ENCODE measurements at places on chromosomes 11 and 22.

DNA sequence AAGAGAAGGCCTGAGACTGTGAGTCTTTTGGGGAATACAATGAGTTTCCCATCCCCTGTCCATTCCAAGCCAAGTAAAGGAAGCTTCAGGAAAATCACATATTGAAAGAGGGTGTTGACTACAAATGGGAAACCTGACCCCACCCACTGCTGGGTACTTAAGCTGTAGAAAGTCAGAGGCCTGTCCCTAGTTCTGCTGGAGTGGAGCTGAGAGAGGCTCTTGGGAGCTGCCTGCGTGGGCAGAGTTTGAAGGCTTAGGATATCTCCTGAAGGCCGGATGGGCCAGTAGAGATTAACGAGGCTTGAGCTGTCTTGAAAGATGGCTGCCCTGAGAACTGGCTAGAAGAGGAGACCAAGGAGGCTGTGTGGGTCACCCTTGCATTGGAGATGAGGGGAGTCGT lies 176.2 kb upstream of the NECTIN1 start:
- no peak for DNase-seq

DNA sequence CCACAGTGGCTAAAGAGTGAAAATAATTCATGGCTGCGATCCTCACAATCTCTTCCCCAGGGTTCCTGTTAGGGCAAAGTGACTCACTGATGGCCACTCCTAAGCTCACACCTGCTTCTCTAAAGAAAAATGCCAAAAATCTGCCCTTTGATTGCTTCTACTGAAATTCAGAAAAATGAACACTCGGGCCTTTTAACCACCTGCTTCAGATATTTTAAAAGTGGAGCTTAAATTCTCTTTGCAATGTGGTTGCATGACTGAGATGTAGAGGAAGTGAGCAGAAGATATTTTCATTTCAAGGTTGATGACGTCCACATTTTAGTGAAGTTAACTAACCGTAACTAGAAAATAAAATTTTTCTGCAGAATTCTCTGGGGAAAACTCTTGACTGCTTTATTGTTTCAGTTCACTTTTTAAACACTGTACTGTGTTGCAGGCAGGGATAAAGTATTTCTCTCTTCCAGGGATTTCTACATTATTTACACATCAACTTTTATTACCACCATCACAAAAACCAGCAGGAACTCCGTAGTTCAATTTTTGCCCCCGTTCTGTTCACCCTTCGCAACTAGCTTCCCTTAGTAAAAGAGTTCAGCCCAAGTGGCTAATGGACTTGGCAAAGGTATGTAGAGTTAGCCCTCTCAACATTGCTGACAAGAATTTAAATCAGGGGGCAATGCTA lies 8.5 kb downstream of the RAB30 start:
- no peak for DNase-seq

GRCh38 chr22:49097966-49098365 lies 729.7 kb downstream of the BRD1 start:
- no peak for DNase-seq

DNA sequence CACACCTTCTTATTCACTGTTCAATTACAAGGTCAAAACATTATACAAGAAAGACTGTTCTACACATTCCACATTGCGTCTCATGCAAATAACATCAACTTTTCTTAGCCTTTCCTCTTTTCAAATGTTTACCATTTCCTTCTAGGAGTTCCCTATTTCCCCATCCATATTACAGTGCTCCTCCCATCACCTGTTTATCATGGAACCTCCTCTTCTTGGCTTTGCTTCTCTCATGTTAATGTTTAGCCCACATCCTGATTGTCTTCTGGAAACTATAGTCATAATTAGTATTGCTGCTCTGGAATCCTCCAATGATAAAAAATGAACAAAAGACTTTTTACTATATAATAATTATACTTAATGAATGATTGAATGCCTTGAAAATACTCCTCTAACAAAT lies 21.3 kb downstream of the OR52E1 start:
- no peak for DNase-seq

DNA sequence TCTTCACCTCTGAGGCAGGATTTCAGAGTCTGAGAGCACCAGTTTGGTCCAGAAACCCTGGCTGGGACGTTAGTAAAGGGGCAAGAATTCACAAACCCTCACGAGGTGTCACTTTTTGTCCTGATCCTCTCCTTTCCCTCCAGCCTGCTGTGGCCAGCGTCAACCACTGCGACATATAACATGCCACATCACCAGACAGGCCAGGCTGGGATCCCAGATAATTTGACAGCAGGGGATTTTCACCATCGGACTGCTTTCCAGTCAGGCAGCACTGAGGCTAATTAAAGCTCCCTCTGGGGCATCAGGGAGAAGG lies 36.8 kb upstream of the RBFOX2 start:
- DNase-seq, result no peak

DNA sequence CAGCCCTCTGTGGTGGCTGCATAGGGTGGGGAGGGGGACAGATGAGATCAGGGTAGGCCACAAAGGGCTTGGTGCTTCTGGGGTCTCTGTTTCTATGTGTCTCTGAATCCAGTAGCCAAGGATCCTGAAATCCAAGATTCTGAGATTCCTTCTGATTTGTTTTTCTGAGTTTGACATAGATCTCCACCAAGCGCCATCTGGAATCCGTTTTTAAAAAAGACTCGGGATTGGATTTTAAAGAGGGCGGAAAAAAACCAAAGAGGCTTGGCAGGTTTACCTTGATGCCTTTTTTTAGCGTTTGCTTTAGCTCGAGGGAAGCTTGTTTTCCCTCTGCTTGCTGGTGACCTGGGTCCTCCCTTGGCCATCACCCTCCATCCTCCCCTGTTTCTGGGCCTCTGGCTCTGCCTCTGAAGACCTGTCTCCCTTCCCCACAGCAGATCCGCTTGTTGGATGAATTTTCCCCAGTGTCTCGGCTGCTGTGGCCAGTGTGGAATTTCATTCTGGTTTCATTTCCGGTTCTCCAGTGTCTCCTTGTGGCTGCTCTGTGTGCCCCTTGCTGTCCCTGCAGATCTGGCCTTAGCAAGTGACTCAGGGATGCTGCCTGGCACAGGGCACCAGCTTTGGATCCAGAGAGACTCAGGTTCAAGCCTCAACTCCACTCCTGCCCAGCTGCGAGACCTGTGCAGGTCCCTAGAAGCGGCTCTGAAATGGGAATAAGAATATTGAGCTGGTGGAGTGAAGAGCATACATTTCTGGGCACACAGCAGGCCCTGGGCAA lies 15.1 kb downstream of the SYNGR1 start:
- no peak for DNase-seq

DNA sequence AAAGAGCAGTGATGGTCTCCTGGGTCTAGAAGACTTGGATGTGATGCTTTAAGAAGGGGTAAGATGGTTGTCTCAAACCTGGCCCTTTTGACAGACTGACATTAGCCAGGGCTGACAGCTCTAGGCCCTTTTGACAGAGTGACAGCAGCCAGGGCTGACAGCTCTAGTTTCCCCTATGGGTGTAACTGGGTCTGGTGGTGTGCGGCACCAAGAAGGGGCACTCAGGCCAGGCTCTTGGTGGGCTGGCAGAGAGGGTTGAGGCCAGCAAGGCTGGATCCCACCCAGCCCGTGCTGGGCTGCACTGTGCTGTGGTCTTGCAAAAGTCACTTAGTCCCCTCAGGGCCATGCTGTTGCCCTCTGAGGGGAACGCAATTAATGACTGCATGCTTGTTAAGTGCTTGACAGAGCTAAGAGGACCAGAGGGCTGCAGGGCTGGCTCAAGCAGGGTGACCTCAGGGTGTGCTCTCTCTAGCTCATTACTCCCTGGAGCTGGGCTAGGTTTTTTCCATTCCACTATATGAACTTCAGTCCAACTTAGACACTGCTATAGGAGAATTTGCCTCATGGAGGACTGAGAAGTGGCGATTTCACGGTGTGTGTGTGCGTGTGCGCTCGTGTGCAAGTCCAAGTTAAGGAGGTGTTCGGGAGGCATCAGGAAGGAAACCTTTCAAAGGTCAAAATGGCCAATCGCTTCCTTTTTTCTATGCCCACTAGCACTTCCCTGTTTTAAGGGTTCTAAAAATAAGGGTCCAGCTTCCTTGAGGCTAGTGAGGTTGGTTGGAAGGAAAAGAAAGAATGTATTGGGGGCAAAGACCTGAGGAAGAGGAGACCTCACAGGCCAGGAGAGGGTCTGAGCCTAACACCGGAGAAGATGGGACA lies 4.4 kb downstream of the UBASH3B start:
- DNase-seq, result no peak

- no peak for DNase-seq
These were observed 2.7 kb downstream of the CD5 start for GRCh38 chr11:61104963-61105362.

- DNase-seq, result no peak
These were observed 875 bp downstream of the TCP11L1 start for GRCh38 chr11:33040033-33040861.

Data from umbilical cord (tissue), 2 donors.